GM13976 (cell line): ENCODE measurements at places on chromosomes 6 and 20.

GRCh38 chr6:113397236-113397635 lies 459.9 kb upstream of the MARCKS start:
- no peak for DNase-seq

GRCh38 chr6:169838346-169839028 lies 87.1 kb downstream of the ERMARD start:
- no peak for DNase-seq

GRCh38 chr6:166351715-166352285 lies 9.5 kb upstream of the SFT2D1 start:
- peak; percentile 66 for DNase-seq

DNA sequence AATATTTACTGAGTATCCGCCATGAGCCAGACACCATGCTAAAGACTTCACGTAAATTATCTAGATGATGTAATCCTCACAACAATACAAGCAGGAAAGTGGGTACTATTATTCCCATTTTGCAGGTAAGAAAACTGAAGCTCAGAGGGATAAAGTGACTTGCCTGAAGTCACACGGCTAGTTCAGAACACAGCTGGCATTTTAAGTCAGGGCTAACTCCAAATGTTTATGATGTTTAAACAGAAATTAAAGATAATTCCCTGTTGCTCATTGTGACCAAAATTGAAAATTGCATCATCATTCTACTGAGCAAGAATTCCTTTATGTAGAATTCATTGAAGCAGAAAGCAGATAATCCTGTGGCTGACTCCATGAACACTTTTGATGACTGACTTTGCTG lies 71.3 kb upstream of the STXBP5 start:
- no peak for DNase-seq

DNA sequence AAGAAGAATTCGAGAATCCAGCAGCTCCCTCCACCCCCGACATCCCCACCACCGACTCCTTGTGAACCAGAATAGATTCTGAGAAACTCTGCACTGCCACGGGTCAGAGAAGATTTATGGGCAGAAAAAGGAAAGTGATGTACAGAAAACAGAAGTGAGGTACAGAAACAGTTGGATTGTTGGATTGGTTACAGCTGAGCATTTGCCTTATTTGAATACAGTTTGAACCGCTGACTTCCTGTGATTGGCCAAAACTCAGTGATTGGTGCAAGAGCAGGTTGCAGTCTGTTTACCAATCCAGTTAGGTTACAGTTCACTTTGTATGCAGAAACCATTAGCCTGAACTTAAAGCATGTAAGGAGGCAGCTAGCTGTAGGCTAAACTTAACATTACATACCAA lies 131.2 kb upstream of the HDDC2 start:
- no peak for DNase-seq

- DNase-seq = no peak
Observed at GRCh38 chr6:18496462-18496861, 109.3 kb downstream of the RNF144B start.

DNA sequence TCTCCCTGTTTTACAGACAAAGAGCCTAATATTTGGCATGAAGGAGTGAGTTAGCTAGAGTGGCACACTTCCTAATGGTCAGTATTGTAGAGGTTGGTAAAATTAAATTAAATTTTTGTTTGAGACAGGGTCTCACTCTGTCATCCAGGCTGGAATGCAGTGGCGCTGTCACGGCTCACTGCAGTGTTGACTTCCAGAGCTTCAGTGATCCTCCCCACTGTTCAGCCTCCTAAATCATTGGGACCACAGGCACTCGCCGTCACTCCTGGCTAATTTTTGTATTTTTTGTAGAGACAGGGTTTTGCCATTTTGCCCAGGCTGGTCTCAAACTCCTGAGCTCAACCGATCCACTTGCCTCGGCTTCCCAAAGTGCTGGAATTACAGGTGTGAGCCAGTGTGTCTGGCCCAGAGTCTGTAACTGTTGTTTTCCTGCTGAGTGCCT lies 70.9 kb downstream of the SCAND1 start:
- no peak for DNase-seq

DNA sequence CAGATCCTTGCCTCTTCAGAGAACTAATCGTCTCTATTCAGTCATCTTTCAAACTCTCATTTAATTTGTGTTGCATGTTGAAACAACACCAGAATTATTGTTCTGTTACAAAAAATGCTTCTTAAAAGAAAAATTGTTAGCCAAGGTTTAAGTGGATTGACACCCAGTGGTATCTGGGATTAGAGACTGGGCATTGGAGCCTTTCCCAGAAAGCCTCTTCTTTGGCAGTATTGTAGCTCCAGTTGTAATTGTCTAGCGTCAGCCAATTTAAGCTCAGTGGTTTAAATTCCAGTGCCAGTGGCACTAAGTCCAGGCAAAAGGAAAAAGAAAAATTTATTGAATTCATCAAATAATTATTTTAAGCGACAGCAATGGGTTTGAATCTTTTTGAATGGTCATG lies 801 bp downstream of the CCDC28A start:
- DNase-seq = no peak

DNA sequence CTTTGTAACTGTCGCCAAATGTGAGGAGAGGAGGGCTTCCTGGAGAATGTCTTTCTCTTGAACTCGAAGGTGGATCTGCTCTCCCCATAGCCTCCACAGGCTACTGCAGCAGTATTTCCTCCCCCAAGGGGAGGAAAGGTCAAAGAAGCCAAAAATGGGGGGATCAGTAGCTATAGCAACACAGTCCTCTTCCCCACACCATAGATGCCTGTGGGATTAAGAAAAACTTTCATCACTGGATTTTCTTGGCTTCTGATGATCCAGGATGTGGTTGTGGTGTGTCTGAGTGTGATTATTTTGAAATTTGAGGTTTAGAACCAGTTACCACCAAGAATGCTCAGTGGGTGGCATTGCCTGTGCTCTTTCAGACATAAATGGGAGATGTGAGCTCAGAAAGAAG lies 140.1 kb upstream of the SPACA1 start:
- DNase-seq = no peak

GRCh38 chr20:39016041-39016440 lies 53.9 kb downstream of the DHX35 start:
- no peak for DNase-seq

GRCh38 chr20:48898210-48898609 lies 23.3 kb upstream of the ARFGEF2 start:
- no peak for DNase-seq

- no peak for DNase-seq
Observed at GRCh38 chr6:6470123-6470522, 118.4 kb upstream of the LY86 start.

DNA sequence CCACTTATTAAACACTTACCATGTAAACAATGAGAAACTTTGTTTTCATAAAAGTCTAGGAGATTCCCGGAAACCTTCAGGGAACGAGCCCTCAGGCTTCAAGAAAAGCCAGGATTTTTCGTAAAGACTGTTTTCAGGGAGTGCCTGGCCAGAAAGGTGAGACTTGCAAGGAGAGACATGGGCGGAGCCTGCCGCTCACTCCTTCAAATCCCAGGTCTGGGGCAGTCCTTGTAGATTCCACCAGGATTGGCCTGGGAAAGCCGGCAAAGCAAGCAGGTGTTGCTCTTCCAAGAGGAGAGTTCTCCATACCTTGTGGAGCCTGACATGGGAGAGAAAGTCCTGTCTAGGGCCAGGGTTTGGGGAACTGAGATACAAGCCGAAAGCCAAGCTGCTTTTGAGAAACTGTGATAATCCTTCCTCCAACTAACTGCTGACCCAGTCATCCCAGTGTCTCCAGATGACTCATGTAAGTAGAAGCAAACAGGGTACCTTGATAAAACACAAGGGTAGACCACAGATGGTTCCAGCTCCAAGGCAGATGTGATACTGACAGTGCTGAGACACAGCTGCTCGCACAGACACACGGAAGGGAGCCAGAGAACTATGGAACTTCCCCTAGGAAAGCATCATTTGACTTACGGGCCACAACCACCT lies 69.4 kb upstream of the NAA20 start:
- DNase-seq = peak; percentile 62

- DNase-seq = no peak
Observed at GRCh38 chr6:169589293-169589692, 112.5 kb downstream of the WDR27 start.

- no peak for DNase-seq
Observed at GRCh38 chr20:45985573-45985972, 13.6 kb upstream of the ZNF335 start.

DNA sequence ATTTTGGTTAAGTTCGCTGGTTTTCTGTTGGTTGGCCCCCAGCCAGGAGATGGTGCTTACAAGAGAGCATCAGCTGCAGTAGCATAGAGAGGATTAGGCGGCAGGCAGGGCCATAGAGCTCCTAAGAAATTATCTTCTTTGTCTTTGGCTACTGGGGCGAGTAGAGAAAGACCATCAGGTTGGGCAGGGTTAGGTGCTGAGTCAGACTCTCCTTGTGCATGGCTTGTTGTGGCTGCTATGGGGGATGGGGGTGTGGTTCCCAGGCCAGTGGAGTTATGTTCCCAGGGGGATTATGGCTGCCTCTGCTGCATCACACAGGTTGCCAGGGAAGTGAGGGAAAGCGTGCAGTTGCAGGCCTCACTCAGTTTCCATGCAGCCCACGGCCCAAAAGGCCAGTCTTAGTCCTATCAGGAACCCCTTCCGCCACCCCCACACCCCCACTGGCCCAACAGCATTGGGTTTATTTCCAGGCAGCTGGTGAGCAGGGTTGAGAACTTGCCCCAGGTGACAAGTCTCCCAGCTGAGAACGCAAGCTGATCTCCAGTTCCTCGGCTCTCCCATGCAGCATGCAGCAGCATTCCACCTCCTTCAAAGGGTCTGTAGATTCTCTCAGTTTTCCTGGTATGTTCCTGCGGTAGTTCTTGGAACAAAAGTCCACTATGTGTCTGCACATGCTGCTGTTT lies 243.7 kb downstream of the UTRN start:
- DNase-seq = no peak

DNA sequence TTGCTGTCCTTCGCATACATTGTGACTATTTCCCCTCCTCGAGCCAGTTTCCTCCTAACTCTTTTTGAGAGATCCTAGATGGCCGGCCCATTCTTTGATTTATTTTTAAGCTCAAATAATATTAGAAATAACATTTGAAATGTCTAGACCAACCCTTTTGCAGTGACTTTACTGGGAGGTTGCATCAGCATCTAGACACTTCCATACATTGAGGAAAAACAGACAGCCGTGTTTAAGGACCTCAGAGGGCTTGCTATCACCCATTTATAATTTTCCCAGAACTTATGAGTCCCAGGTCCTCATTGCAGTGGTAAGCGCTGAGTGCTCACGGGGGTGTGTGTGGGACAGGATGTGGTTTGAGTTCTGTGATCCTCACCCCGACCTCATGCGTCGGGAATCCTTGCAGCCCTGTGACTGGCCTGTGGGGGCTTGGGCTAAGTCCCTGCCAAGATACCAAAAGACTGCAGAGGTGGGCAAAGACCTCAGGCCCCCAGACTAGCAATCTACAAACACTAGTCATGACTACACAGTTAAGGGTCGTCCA lies at the start of gene GPX5:
GPX5 (plus strand) TSS at position 386 of the 544 bp plus-strand sequence; CDS start at position 519, 133 bp downstream.
- DNase-seq = no peak

DNA sequence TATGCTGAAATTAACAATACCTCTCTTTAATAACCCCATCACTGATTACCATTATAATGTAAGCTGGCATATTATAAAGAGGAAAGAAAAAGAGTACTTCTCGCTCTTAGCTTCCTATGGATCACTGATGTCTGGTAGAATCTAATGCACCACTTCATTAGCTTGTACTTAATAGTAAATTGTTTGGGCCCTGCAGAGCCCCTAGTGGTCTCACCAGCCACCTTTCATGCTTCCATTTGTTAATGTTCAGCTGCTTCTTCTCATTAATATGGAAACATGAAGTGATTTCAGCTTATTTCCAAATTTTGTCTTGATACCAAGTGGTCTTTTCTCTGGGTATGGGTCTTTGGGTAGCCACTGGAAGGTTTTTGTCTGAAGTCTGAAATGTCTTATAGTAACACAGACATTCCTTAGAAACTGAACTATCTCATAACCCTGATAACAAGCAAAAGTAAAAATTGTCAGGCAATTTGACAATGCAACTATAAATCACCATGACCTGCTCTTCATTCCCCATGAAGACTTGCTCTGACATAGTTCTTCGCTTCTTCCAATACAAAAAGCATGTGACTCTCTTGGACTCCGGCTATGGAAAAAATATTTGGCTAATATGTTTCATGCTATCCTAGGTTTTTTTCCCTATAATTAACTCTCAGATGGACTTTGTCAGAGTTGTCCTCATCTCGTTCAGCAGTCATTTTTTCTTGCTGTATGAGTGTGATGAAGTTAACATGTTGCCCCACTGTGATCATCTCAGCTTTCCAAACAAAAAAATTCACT lies 395.8 kb upstream of the MARCKS start:
- DNase-seq = no peak

GRCh38 chr6:106714281-106714680 lies 84.9 kb downstream of the QRSL1 start:
- no peak for DNase-seq

DNA sequence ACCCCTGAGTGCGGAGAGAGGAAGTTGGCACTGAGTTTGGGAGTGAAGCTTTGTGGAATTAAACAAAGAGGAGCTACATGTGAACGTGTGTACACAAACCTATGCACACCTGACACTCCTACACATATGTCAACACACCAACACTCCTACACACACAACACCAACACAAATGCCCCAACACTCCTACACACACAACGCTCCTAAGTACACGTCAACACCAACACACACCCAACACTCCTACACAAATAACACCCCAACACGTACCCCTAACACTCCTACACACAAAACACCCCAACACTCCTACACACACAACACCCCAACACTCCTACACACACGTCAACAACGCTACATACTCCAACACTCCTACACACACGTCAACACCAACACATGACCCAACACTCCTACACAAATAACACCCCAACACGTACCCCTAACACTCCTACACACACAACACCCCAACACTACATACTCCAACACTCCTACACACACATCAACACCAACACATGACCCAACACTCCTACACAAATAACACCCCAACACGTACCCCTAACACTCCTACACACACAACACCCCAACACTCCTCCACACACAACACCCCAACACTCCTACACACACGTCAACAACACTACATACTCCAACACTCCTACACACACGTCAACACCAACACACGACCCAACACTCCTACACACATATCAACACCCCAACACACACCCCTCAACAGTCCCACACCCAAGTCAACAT lies 40.1 kb upstream of the ZBP1 start:
- no peak for DNase-seq

DNA sequence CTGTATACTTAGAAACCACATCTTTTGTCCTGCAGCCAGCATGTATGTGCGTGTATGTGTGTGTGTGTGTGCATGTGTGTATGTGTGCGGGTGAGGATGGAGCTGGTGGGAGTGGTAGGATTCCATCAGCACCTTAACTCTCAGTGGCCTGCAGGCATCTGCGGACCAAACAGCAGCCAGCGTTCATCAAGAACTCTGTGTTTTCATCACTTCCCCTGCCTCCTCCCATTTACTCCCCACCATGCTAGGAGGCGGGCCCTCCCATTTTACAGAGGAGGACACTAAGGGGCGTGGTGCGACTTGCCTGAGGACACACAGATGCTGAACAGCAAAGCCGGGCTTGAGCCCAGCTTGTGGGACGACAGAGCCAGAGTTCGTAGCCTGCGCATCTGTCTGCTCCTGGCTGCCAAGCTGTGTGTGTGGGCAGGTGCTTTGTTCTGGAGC lies 8.9 kb downstream of the VSTM2L start:
- peak; percentile 65 for DNase-seq

- DNase-seq = no peak
Observed at GRCh38 chr20:9128568-9128967, 59.7 kb downstream of the PLCB4 start.
